Stimulated activated CD8-positive, alpha-beta memory T cell treated with anti-CD3 and anti-CD28 coated beads, Interleukin-4, amount 100 ng/mL, for 1 hour (primary cell): ENCODE measurements at places on chromosomes 1 and 21.

- DNase-seq, result no peak
These were observed 13.9 kb downstream of the BTBD8 start for GRCh38 chr1:92094090-92094489.

DNA sequence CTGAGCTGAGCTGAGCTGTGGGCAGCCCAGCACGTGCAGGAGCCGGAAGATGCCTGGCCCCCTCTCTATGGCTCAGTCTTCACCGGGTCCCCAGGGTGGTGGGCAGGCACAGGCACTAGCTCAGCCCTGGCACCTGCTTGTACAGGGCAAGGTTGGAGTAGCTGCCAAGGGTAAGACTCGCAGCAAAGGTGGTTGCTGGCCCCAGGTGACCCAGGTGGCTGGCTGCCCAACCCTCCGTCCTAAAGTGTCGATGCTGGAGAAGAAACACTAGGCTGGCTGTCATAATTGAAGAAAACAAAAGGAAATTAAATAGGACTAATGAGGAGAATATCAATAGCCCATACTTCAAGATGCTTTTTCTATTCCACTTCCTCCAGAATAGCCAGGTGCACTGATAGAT lies 77.1 kb upstream of the ACTL8 start:
- DNase-seq, result no peak

- no peak for DNase-seq
These were observed 16.2 kb upstream of the TSNAX start for GRCh38 chr1:231512147-231512698.

- no peak for DNase-seq
These were observed 147.8 kb upstream of the ATP1B1 start for GRCh38 chr1:168958562-168959289.
